ENCODE measurements at places on chromosomes 2 and 18.

- DNase-seq = no peak
Observed at GRCh38 chr2:74198023-74198460, 373 bp upstream of the MTHFD2 start.

- DNase-seq = no peak
Observed at GRCh38 chr2:111522231-111522768, 361.7 kb downstream of the ANAPC1 start.

DNA sequence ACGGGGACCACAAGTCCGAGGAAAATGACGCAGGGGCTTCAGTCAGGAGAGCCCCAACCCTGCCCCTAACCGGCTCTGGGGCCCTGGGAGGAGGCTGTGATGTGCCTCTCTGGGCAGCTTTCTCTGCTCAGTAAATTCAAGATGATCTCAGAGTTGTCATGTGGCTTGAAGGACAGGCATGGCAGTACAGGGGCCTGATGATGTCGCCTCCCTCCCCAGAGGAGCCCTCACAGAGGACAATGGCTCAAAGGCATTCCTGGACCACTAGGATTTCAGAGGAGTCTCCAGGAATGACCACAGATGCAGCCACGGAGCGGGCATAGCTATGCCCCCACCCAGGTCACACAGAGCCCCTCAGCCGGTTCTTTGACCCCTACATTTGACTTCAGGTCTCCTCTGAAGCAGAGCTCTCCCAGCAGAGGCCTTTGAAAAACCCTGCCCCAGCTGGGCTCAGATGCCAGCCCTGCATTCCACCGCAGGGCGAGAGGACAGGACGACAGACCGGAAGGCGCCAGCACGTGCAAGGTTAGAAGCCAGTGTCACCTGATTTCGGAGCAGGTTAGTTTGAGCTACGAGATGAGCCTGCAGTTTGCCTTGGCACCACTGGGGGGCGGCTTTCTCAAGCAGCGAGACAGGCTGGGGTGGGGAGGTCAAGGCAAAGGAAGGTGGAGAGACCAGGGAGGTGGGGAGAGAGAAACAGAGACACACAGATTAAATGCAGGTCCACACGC lies 39.2 kb downstream of the BIN1 start:
- peak; percentile 47 for DNase-seq

GRCh38 chr2:117983040-117983439 lies 30.8 kb downstream of the CCDC93 start:
- DNase-seq = no peak

DNA sequence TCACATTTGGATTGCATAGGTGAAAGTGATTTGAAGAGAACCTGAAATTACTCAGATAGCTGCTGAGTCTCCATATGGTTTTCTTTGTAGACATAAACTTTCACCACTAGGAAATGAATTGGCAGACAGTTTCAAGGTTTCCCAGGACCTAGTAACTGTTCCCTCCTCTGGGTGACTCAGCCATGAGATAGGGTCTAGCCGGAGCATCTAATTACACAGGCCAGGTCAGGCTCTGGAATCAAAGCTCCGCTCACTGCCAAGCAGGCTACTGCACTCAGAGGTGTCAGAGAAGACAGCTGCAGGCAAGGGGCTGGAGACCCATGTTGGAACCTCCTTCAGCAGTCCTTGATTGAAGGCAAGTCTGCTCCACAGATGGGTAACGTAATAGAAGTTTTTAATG lies 429.2 kb downstream of the TNS1 start:
- DNase-seq = no peak

GRCh38 chr18:65365245-65365980 lies 385.4 kb upstream of the CDH7 start:
- DNase-seq = no peak

DNA sequence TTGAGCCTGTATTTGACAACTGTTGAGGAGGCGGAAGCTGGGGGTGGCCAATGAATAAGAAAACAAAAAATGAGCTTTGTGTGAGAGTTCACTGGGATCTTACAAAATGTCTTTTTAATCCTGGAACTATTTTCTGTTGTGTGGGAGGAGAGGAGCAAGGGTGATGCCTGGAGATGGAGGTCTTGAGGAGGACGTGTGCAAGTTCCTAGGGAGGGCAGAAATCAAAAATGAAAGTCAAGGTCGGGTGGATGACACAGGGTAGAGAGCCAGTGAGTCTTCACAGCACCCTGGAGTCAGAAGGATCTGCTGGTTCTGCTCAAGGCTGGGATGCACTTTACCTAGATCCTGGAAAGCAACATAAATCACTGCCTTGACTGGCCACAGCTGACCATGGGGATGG lies 180.3 kb upstream of the PKDCC start:
- no peak for DNase-seq

- DNase-seq = no peak
Observed at GRCh38 chr18:50803592-50803991, 16.2 kb downstream of the MRO start.

GRCh38 chr2:47334356-47335136 lies 68.4 kb upstream of the MSH2 start:
- no peak for DNase-seq

DNA sequence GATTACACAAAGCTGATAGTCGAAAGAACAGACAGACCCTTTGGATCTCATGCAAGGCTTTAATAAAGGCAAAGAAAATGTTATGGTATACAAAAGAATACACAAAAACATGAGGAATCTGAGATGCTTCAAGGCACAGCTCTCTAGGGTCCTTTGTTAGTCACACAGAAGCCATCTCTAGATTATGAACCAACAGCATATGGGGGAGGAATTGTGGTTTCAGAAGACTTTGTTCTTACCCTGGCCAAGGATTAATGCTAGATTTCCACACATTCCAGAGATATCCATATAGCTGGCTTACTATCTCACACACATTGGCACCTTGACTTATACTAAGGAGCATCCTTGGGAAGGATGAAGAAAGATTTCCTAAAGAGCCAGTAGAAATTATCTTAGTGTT lies 206.1 kb downstream of the GULP1 start:
- DNase-seq = no peak

DNA sequence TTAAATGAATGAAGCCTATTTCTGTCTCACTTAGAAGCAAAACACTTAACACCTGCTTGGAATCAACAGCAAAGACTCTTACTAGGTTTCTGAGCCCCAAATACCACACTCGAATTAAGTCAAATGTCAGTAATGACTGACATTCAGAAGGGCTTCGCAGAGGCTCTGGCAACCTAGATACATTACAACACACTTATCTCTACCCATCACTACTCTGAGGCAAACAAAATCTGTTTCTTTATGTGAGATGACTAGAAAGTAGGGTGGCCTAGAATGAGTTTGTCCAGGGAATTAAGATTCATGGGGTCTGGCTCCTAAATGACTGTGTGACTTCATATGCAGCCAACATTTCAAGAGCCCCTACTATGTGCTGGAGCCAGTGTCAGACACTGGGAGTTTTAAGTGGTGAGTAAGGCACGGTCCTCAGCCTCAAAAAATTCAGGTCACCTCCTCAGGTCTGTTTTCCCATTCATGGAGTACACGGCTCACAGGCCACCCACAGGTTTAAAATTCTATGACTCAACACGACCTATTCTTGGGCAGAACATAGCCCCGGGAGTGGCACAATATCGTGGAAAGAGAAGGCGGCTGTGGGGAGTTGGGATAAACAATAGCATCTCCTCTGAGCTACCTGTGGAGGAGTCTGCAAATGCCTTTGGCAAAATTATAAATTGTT lies 150.3 kb upstream of the ZFP36L2 start:
- no peak for DNase-seq

GRCh38 chr2:112814278-112814677 lies 22.3 kb downstream of the IL1B start:
- DNase-seq = no peak

DNA sequence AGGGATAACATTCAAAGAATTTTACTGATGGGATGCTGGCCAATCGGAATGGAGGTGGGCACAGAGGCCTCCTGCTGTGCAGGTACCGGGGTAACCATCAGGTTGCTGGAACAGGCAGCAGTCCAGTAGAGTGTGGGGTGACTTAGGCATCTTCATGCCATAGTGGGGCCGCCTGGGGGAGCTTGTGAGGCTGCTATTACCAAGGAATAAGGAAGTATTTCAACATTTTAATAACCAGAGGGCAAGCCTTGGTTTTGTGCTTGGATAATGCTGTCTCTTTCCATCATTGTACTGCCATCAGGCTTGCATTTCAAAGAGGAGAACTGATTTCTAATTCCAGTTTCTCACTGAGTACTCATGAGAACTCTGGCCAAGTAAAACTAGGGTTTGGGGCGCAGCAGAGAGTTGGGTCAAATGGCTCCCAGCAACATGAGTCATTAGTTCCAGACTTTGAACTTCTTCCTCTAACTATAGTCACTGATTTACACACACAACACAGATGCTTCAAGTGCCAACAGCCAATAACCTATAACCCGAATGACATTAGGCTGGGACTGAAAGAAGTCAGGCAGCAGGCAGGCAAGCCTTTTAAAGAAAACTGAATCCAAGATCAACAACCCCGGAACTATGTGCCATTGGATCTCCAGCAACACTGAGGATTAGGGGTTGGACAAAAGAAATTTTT lies 56.1 kb upstream of the FHL2 start:
- DNase-seq = no peak

DNA sequence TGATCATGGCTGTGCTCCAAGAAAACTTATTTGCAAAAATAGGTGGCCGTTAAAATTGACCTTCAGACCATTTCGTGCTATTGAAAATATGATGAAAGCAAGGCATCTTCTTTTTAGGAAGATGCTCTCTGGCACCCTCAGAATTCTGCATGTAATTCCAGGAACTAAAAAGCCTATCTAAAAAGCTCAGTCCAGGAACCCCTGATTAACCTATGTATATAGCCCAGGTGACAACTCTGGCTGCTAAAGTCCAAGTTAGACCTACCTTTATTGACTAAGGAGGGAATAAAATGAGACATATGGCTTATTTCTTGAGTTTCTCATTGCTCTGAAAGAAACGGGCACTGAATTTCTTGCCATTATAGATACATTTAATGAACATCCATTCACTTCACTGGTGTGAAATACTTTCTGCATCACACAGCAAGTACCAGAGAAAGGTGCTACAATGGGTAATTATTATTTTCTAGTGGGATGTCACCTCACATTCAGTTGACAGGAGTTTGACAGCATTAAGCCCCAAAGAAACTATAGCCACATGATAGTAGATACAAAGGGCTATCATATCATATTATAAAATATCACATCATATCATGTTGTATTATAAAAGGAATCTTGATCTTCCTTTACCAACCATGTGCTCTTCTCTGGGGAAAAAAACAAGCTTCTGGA lies 83.8 kb downstream of the EPHA4 start:
- DNase-seq = no peak

- DNase-seq = no peak
Observed at GRCh38 chr2:99928470-99929053, 213.8 kb downstream of the AFF3 start.

DNA sequence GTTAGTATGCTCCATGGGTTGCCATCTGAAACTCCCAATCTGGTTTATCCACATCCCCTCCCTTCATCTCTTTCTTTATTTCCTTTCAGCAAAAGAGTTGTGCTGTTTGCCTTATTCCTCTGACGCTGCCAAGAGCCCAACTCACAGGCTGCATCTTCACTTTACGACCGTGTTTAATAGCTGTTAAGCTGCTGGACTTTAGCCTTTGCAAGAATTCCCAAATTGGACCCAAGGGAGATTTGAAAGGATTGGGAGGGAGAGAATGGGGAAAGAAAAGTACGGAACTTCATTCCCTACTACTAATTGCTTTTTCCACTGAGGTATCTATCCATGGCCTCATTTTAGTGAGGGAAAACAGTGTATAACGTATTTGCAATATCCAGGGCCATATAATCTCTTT lies 263.4 kb upstream of the MEIS1 start:
- no peak for DNase-seq

- no peak for DNase-seq
Observed at GRCh38 chr2:116511426-116511825, 1303.1 kb upstream of the DDX18 start.

- no peak for DNase-seq
Observed at GRCh38 chr2:29916571-29916970, 4.8 kb downstream of the ALK start.

DNA sequence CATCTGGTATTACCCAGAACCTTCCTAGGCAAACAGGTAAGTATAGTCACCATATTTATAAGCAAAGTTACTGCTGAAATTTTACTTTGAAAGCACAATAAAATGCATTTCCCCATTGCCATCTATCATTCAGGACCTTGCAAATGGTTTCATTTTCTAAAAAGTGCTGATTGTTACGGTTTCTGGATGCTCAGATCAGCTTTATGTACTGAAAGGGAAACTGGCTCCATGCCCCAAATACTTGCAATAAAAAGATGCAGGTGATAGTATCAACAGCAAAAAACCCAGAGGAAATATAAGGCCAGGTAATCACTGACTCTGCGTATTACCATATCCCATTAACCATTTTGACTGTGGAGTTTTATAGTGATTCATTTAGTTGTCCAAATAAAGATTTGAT lies 1150.7 kb upstream of the CRIM1 start:
- DNase-seq = no peak

GRCh38 chr2:73746015-73746876 lies 9.1 kb upstream of the TPRKB start:
- DNase-seq = no peak

- no peak for DNase-seq
Observed at GRCh38 chr2:120360307-120360855, 14.4 kb downstream of the INHBB start.

- no peak for DNase-seq
Observed at GRCh38 chr2:88568179-88568578, 59.1 kb downstream of the EIF2AK3 start.

DNA sequence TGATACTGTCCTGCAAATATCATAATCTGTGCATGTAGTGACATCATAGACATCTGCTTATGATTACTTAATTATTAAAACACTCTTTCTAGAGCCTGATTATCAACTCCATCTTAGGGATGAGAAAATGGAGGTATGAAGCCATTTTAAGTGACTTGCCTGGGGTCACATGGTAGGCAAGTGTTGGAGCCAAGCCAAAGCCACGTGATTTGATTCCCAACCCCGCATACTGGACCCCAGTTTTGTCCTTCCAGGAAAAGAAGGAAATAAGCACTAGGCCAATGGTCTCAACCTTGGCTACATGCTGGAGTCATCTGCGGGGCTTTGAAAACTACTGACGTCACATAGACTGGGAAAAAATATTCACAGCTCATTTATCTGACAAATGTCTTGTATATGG lies 19.6 kb upstream of the SEH1L start:
- DNase-seq = no peak

- no peak for DNase-seq
Observed at GRCh38 chr2:85594715-85595300, 737 bp upstream of the RNF181 start.

DNA sequence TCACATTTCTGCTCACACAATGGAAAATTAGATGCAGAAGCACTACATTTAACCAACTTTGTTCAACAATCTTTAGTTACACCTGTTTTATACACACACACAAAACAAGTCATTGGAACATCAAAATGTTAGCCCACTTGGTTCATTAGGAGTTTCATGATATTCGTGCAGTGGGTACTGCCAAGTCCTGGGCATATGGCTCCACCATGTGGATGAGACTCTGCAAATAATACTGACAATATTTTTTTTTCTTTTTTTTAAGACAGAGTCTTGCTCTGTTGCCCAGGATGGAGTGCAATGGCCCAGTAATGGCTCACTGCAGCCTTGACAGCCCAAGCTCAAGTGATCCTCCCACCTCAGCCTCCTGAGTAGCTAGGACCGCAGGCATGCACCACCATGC lies 34.5 kb upstream of the GRB14 start:
- DNase-seq = no peak

- DNase-seq = no peak
Observed at GRCh38 chr2:84748341-84748740, 132.5 kb downstream of the TRABD2A start.

Measured in stimulated activated CD4-positive, alpha-beta T cell treated with anti-CD3 and anti-CD28 coated beads, TNF-alpha, amount 100 ng/mL, for 4 hours (primary cell).